ENCODE measurements at places on chromosomes 4 and X.

GRCh38 chrX:31931225-31931624 lies 859.4 kb upstream of the FTHL17 start:
- no peak for DNase-seq

DNA sequence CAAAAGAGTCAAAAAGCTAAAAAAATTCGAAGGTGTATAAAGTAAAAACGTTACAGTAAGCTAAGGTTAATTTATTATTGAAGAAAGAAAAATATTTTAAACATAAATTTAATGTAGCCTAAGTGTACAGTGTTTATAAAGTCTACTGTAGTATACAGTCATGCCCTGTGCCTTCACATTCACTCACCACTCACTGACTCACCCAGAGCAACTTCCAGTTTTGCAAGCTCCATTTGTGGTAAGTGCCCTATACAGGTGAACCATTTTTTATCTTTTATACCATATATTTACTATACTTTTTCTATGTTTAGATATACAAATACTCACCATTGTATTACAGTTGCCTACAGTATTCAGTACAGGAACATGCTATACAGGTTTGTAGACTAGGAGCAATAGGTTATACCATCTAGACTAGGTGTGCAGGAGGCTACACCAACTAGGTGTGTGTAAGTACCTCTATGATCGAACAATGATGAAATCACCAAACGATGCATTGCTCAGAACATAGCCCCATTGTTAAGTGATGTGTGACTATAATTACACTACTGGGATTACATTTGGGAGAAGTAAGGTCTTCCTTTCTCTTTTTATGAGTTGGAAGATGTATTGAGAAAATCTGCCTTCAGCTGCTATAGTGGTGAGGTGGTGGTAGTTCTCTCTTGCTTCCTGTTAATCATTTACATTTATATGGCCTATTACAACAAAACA lies 27.2 kb downstream of the TMSB4X start:
- no peak for DNase-seq

- no peak for DNase-seq
Observed at GRCh38 chrX:16743604-16744325, 24.4 kb downstream of the SYAP1 start.

GRCh38 chr4:151908201-151908600 lies 147.4 kb upstream of the GATB start:
- no peak for DNase-seq

GRCh38 chrX:41086627-41086932 lies 1.3 kb downstream of the USP9X start:
- no peak for DNase-seq

DNA sequence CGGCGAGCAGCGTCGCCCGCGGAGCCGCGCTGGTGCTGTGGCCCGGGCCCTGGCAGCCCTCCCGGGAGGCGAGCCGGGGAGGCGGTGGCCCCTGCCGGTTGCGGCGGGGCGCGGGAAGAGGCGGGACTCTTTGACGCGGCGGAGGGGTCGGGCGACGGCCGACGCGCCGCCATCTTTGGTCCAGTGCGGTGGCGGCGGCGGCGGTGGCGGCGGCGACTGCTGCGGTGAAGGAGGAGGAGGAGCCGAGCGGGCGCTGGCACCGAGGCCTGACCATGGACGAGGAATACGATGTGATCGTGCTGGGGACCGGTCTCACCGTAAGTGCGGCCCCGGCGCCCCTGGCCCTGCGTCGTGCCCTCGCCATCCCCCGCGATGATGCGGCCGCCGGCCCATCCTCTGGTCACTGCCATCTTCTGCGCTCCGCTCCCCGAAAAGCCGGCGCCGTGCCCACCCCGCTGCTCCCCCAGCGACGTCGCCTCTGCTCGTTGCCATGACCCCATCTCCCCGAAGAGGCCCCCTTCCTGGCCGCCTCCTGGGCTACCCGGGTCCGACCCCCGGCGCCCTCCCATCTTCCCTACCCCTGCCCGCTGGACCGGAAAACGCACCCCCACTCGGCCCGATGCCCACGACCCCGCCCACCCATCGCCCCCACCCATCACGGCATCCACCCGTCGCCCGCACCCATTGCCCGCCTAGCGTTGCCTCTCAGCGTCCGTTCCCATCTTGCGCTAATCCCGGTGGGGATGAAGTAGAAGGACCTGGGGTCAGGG lies at the start of gene GDI1:
Gene GDI1, plus strand, starts transcription at position 172 of the 770 bp plus-strand sequence. Its CDS starts 101 bp downstream, at position 273.
- DNase-seq, result no peak

GRCh38 chrX:14872355-14872754 lies 514 bp downstream of the FANCB start:
- DNase-seq, result no peak

- no peak for DNase-seq
Observed at GRCh38 chr4:38192516-38192915, 232.3 kb downstream of the PTTG2 start.

GRCh38 chr4:139813881-139814280 lies 148.3 kb downstream of the MGST2 start:
- no peak for DNase-seq
